ENCODE measurements at places on chromosomes 16 and 17.
A peak's percentile ranks its signal among the peaks of the same experiment; 100 is the strongest.

DNA sequence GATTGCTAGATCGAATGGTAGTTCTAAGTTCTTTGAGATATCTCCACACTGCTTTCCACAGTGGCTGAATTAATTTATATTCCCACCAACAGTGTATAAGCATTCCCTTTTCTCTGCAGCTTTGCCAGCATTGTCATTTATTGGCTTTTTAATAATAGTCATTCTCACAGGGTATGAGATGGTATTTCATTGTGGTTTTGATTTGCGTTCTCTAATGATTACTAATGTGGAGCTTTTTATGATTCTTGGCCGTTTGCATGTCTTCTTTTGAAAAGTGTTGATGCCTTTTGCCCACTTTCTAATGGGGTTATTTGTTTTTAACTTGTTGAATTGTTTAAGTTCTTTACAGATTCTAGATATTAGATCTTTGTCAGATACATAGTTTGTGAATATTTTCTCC, 36.5 kb upstream of the BCAS3 start:
- DNase-seq: peak; percentile 54

DNA sequence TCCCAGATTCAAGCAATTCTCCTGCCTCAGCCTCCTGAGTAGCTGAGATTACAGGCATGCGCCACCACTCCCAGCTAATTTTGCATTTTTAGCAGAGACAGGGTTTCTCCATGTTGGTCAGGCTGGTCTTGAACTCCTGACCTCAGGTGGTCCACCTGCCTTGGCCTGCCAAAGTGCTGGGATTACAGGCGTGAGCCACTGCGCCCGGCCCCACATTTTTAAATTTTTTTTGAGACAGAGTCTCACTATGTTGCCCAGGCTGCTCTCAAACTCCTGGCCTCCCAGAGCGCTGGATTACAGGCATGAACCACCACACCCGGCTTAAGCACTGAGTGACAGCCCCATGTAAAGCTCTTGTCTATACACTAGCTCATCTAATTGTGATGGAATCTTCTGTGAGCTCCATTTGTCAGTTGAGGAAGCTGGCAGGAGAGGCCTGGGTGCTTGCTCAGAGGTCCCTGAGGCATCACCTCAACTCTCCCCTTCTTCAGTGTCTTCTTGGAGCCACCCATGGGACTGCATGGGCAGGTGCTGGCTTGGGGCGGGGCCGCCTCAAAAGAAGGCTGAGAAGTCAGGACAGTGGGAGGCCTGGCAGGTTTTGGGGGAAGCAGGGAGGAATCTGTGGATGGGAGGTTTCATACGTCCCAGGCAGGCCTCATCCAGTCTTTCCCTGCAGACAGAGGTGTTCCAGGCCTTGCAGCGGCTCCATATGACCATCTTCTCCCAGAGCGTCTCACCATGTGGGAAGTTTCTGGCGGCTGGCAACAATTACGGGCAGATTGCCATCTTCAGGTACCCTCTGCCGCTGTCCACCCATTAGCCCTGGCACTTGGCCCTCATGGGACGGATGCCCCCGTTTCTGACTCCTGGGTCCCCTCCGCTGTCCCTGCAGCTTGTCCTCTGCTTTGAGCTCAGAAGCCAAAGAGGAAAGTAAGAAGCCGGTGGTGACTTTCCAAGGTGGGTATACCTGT, 1.5 kb downstream of the THOC6 start:
- DNase-seq: no peak

GRCh38 chr17:78040440-78041385, 82.2 kb downstream of the TNRC6C start:
- DNase-seq: peak; percentile 85

- DNase-seq: peak; percentile 69
Observed at GRCh38 chr17:4786106-4786511, at the start of gene VMO1. Gene VMO1, minus strand, starts transcription at chr17:4786364. Its CDS starts 12 bp downstream, at chr17:4786352.

GRCh38 chr17:80095038-80095843, 6.1 kb upstream of the GAA start:
- no peak for DNase-seq

DNA sequence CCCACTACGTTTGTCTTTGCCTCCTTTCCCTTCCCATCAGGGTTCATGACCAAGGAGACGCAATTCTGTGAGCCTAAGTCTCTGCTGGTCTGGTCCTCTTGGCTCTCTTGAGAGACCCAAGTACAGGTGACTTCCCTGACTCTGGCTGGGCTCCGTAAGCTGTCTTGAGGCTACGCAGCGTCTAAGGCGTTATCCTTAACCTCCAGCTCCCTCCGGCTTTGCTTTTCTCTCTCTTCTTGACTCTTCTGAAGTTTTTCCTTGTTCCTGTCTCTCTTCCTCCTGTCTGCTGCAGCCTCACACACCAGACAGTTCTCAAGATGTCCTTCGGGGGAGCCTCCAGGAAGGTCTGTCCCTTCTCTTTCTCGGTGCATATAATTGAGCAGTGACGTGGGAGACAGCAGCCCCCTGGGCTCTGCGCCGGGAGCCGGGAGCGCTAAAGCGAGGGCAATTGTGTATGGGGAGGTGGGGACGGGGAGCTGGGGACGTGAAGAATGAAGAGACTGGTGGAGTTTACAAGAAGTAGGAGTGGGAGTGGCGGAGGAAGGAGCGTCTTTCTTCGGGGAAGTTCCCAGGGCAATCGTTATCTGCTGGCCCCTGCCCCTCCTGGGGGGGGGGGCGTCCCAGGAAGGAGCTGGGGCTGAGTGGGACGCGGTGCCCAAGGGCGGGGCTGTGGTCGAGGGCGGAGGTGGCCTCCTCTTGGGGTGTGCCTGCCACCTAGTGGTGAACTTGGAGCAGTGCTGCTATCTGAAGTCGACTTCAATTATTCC, 6.9 kb upstream of the PIRT start:
- peak; percentile 77 for DNase-seq

- DNase-seq: no peak
Observed at GRCh38 chr16:64724339-64724738, 397.5 kb downstream of the CDH11 start.

- DNase-seq: no peak
Observed at GRCh38 chr17:67707442-67707841, 10.3 kb upstream of the NOL11 start.

DNA sequence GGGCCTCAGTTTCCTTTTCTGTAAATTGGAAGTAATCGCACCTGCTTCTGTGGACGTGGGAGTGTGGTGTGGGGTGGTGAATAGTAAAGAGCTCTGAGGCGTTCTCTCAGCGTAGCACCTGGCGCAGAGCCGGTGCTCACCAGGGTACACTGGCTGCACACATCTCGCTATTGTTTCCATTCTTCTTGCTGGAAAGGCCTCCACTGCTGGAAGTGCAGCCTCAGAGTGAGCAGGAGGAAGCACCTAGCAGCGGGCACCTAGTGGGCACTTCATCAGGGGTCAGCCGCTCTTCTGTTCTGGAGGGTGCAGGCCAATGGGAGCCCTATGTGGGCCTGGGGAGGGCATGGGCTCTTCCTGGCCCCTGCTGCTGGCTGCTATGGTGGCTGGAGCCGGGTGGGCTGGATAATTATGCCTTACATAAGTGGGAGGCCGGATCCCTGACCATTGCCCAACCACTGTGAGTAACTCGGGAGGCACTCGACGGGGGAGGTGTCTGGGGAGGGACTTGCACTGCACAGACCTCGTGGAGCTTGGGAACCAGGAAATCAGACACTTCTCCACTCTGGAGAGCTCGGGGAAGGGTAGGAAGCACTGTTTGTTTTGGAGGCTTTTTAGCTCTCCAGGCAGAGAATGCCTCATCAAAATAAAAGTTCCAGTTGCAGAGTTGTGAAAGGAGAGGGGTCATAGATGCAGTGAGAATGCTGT, 1.7 kb downstream of the MAP2K3 start:
- peak; percentile 99 for DNase-seq

DNA sequence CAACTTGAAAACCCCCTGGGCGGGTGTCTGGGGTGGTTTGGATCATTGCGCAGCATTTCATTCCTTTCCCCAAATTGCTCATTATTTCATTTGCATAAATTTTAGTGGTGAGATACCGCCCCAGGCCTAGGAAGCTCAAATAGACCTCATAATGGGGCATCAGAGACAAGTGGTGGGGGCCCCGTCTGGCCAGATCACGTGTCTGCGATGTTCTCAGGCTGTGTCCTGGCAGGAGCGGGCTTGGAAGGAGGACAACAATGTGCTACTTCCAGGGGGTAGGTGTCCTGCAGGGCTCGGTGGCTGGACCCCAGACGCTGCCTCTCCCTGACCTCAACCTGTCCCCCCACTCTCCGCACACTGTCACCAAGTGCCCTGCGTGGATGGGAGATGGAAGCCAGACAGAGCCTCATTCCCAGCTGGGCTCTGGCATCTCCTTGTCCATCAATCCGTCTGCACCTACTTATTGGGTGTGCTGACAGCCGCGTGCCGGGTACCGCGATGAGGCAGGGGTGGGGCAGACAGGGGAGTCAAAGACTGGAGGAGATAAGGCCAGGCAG, 116.9 kb downstream of the NTN1 start:
- DNase-seq: no peak

- DNase-seq: peak; percentile 80
Observed at GRCh38 chr17:35588196-35588920, 1.2 kb downstream of the AP2B1 start.

DNA sequence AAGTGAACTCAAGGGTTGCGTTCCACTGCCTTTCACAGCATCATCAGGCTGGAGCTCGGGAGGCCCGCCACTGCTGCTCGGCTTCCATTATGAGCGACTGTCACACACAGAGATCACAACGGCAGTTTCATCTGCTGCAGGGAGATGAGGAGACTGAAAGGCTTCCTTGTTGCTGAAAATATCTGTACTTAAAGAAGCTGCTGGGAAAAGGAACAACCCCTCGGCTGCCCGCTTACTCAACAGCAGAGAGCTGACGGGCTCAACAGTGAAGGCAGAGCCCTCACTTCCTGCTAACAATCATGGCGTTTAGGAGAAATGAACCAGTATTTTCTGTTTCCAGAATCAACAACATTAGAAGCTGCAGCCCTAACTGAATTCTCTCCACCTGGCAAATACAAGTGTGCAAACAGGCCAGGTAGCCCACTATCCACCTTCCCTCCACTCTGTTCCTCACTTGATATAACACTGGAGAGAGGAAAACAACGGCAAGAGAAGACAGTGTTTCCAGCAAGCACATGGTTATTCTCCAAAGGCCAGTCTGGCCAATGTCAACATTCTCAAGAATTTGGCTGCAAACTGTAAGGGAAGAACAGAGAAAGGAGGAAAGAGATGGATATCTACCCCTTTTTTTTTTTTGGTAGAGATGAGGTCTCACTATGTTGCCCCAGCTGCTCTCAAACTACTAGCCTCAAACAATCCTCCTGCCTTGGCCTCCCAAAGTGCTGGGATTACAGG, 33.7 kb downstream of the MBTPS1 start:
- DNase-seq: no peak

DNA sequence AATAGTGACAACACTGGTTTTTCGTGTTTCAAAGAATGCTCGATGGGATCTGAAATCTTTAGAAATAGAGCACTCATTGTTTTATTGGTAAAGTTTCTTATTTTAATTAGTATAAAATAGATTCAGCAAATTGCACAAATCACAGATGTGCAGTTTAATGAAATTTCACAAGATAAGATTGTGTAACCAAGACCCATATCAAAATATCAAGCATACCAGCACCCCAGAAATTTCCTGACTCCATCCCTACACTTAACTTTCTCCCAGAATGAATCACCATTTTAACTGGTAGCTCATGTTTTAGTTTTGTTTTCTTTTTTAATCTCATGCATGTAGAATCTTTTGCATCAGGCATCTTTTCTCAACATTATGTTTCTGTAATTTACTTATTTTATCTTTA, 185.9 kb downstream of the KCNJ2 start:
- peak; percentile 15 for DNase-seq

DNA sequence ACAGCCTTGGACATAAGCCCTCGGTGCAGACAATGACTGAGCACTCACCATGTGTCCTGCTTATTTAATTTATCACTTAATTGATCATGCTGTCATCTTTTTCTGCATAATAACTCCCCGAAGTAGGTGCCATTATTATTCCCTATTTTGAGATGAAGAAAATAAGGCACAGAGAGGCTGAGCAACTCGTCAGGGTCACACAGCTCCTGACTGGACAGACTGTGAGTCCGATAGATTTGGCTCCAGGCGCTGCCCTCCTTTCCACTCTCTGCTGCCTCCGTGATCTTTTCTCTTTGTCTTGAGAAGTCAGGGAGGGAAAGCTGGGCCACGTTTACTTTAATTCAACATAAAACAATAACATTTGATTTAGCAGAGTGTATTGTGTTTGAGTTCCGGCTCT, 19.0 kb upstream of the N4BP1 start:
- DNase-seq: no peak

GRCh38 chr17:79088997-79089328, 14.3 kb downstream of the ENGASE start:
- DNase-seq: no peak

GRCh38 chr16:67150047-67150832, 558 bp downstream of the B3GNT9 start:
- peak; percentile 90 for DNase-seq

GRCh38 chr16:359067-359763, 6.7 kb upstream of the AXIN1 start:
- DNase-seq: no peak

DNA sequence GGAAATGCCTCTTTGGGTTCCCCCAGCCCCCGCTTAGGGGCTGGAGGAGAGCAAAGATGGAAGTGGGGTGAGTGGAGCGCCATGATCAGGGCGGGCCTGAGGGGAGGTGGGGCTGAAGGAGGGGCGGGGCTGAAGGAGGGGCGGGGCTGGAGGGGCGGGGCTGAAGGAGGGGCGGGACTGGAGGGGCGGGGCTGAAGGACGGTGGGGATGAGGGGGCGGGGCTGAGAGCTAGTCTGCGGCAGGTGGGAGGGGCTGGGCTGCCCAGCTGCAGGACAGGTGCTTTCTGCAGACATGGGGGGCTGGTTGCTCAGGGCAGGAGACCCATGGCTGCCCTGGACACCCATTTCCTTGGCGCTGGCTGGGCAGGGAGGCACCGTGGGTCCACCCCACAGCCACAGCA, 39.1 kb upstream of the PABPN1L start:
- DNase-seq: peak; percentile 43

- no peak for DNase-seq
Observed at GRCh38 chr17:81396278-81396721, 1.0 kb downstream of the BAHCC1 start.

GRCh38 chr17:45940826-45941225, 46.5 kb downstream of the MAPT start:
- DNase-seq: no peak

- DNase-seq: no peak
Observed at GRCh38 chr17:8357910-8358309, 18.3 kb downstream of the ODF4 start.

DNA sequence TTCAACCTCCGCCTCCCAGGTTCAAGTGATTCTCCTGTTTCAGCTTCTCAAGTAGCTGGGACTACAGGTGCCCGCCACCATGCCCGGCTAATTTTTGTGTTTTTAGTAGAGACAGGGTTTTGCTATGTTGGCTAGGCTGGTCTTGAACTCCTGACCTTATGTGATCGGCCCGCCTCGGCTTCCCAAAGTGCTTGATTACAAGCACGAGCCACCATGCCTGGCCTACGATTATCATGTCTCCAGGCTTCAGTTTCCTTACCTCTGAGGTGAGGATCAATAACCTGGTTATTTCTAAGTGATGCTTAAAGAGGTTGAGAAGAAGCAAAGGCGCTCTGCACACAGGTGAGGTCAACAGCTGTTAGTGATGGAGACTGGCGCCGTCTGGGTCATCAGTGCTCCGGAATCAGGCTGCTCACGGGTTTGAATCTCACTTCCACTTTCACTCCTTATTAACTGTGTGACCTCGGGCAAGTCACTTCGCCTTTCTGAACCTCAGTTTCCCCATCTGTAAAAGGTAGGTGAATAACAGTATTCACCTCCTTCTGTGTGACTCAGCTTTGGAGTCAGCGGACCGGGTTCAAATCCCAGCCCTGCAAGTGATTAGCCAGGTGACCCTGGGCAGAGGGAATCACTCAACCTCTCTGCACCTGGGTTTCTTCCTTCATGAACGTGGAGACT, 745 bp upstream of the ABCC1 start:
- no peak for DNase-seq
